Suppressor macrophage treated with lipopolysaccharide for 4 hours (primary cell): ENCODE measurements at places on chromosomes 6 and 20.

DNA sequence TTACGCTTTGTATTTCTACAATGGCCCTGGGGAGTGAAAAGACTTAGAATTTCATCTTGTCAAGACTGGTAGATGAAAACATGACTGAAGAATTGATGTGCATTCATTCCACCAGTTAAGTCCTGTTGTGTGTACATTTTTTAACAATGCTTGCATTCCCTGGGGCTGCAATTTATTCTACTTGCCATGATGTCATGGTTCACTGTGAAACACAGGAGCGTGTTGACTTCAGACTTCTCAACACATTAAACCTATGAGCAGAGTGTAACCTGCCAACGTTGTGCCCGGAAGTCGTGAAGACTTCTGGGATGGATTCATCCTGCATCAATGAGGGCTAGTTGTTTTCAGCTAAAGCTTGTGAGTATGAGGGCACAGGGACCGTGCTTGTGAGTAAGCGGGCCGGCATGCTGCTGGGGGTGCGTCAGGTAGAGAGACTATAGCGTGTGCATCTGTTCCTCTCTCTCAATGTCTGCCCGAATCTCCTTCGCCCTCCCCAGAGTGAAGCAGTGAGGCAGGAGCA is 26.3 kb upstream of the RIMS4 start:
- no peak for DNase-seq

- no peak for DNase-seq
Measured at GRCh38 chr6:19159089-19159488, 678.1 kb upstream of the ID4 start.

GRCh38 chr20:1818247-1818840 is 76.9 kb upstream of the SIRPA start:
- no peak for DNase-seq

GRCh38 chr6:129517288-129517687 is 192.7 kb downstream of the ARHGAP18 start:
- no peak for DNase-seq

GRCh38 chr6:73798592-73798991 is 102.6 kb downstream of the CD109 start:
- peak; percentile 48 for DNase-seq

DNA sequence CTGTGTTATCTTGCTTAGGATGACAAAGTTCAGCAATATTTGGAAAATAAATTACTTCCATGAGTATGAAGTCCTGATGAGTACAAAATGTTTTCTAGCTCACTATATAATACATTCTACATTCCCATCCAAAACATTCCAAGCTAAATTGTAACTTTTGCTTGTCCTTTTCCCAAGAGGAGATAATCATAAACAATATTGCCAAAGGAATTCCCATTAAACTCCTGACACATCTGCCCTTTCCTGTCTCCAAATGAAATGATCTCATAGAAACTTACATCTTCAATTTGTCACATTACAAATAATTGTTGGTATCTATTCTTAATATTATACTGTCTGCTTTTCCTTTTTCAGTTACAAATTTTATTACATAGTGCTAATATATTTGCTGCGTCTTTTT is 20.4 kb upstream of the SENP6 start:
- no peak for DNase-seq

DNA sequence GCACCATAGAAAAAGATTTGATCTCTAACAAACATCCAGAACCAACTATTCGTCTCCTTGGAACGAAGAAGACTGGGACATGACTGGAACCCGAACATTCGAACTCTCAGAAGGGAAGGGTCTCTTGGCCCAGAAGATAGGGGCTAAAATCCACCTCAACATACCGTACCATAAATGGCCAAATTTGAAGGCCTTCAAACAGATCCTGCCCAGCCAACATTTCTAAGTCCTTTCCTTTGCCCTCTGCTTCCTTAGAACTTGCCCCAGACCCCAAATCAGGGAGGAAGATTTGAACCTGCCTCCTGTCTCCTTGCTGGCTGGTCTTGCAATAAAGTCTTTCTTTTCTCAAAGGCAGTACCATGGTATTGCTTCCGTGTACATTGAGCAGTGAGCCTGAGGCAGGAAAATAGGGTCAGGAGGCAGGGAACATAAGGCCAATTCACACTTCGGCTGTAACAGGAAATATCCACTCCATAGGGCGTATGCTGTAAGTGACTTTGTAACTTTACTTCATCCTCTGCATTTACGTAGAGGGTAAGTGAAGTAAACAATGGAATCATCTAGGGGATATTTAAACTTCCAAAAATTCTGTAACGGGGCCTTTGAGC is 1.8 kb upstream of the PXDC1 start:
- DNase-seq, result no peak

DNA sequence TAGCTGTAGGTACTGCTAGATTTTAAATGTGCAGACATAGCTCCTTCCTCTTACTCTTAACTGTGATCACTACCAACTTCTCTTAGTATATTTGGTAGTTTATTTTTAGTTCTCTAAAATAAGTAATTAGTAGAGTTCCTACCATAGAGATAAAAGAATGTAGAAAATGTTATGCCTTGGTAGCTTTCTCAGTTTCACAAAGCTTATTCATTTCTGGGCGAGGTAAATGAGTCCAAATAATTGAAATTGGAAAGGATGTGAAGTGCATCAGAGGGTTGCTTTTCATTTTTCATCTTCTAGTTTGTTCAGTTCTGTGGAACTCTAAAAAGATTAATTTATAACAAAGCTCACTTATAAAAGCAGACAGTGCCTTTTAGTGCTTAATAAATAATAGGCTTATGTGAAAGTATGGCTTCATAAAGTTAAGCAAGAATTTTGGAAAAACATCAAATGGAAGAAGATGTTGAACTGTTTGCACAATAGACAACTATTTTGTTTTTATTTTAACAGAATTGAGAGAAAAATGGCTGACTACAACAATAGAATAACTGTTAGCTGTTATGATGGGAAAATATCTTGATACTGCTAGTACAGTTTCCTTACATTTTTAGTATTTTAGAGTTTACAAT is 303.7 kb downstream of the UTRN start:
- DNase-seq, result no peak

DNA sequence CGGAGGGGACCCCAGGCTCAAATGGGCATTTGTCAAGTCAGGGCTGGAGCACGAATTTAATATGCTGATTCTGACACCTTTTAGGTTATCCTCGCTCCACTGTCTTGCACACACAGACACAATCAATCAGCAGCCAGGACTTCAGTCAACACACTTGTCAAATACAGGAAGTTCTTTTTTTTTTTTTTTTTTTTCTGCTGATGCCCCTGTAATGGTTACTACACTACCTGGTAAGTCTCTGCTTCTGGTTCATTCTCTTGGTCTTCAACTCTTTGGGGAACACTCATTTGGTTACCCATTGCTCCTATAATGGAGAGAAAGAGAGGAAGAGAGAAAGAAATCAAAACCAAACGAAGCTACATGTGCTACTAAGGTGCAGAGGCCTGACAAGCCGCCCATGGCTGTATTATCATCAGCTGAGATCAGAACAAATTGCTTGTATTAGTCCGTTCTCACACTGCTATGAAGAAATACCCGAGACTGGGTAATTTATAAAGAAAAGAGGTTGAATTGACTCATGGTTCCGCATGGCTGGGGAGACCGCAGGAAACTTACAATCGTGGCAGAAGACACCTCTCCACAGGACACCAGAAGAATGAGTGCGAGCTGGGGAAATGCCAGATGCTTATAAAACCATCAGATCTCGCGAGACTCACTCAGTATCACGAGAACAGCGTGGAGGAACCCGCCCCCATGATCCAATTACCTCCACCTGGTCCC is 11.8 kb downstream of the BCAS1 start:
- no peak for DNase-seq

DNA sequence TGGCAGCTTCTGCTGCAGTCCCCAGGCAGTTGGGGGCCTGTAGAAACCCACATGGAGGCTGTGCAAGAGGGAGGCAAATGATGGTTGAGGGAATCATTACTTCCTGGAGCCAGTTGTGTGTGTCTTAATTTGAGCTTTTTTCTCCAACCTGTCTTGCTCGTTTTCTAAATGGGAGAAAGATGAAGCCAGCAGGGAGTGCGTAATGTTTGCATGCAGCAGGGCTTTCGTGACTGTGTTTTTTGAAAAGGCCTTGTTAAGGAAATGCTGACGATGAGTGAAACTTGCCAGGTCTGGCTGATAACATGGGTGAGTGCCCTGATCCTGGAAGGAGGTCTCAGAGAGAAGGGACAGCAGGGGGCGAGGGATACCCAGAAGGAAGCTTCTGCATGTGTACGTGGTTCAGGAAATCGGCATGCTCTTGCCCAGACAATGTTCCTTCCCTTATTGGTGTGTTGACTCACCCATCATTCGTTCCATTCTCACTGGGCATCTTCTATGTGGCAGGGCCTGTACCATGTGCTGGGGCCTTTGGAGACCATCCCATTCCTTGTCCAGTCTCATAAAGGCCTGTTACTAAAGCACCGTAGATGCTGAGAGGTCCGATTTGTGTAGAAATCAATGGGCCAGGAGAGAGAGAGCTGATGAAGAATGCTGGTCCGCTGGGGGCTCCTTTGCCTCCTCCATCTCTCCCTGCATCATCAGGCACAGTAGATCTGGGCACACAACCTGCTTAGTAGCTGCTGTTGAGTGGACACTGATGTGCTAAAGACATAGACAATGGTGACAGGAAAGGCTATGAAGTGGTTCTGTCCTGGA is 27.4 kb downstream of the GLP1R start:
- no peak for DNase-seq

DNA sequence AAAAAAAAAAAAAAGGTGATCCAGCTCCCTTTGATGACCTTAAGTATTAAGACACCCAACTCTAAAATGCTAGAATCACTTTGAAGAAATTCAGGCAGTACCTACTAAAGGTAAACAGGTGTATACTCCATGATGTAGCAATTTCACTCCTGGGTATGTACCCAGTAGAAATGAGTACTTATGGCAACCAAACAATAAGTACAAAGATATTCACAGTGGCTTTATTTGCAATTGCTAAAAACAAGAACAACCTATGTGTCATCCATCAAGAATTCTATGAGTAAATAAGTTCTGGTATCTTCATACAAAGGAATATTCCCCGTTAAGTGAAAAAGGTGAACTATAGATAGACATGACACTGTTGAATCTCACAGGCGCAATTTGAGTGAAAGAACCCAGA is 29.4 kb downstream of the MDGA1 start:
- DNase-seq, result no peak

DNA sequence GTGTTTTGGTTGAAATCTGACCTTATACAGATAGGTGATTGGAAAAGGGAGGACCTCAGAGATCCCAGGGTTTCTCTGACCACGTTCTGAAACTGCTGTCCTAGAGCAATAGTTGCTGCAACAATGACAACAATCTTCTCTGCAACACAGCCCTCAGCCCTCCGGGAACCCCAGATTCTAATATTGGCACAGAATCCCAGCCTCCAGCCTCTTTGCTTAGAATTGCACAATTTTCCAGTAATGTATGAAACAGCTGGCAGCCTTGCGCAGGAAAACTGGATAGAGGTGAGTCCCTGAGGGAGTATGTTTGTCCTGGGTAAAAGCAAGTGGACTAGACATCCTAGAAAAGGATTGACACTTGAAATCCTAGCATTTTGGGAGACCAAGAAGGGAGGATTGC is 30.4 kb upstream of the PNRC1 start:
- DNase-seq, result peak; percentile 55

- no peak for DNase-seq
Measured at GRCh38 chr6:144646093-144647056, 361.2 kb downstream of the UTRN start.

- peak; percentile 19 for DNase-seq
Measured at GRCh38 chr20:64161356-64162238, 2.7 kb upstream of the MYT1 start.

- DNase-seq, result no peak
Measured at GRCh38 chr20:40887105-40887504, 141.5 kb upstream of the TOP1 start.

DNA sequence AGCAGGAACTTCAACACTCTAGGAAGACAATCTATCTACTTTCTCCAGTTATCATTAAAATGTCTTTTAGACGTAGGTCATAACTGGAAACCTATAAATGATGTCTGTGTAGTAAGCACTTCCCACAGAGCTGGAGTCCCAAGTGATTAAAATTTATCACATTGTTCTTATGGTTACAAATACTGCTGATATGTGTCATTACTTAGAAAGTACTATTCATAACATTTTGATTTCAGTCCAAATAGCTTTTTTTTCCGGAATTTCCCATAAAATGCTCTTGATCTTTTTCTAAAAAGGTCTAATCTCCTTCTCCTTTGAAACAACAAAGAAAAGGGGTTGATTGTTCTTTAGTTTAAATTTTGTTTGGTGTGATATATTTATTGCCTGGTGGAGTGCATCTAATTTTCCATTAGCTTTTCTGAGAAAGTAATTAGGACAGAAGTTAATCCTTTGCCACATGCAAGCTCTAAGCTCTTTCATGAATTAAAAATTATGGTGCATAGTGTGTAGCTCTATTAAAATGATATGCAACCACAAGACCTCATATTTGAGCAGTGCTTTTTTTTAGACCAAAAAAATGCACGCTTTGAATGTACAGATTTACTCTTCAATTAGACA is 132.7 kb upstream of the TCF21 start:
- no peak for DNase-seq

DNA sequence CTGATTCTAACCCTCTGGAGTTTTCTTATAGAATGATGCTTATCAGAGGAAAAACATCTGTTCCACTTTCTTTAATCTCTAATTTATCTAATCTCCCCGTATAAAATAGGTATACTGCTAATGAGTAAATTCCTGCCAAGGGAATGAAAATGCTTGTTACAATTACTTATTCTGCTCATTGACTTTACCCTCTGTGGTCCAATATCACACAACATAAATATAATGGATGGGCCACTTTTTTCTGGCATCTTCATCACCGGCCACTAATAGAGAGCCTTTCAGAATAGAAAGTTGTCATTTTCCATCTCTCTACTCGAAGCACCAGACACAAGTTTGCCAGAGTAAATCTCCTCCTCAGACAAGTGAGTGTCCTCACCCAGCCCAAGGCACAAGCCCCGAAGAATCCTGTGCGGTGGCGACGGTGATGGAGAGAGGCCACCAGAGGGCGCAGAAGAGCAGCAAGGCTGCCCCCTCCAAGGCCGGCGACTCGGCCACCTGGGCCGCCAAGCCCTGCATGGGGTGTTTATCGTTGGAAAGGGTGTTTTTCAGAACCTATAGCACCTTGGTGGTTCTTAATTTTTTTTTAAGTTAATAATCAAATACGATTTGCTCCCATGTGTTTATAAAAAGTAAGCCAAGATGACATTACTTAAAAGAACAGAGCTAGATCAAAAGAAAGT is 212.9 kb upstream of the ARID1B start:
- DNase-seq, result peak; percentile 76

DNA sequence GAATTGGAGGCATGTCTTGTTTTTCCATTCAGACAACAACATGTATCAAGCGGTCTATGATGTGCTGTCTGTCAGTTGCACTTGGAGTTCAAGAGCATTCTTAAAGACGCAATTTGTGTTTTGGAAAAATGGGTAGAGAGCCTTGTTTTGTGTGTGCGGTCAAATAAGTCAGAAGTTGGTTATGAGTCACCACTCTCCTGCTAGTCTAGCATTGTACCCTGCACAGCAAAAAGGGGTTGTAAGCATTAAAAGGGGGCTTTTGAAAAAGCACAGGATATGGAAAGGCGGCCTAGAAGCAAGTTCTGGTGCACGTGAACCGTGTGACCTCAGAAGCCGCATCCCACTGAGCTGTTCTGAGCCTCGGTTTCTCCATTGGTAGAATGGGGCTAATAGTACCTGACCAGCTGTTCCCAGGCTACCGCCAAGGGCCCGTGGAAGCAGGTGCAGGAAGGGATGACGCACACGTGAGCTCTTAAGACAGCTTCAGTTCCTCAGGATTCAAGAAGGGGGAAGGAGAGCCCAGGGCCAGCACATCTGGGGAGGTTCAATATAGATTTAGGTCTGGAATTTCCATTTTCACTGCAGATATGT is 61.6 kb upstream of the SNX9 start:
- peak; percentile 62 for DNase-seq

GRCh38 chr6:32905078-32905477 is 35.8 kb downstream of the HLA-DMB start:
- DNase-seq, result no peak
